Stimulated activated CD4-positive, alpha-beta T cell treated with anti-CD3 and anti-CD28 coated beads, Interleukin-12 subunit alpha, Interleukin-12 subunit beta, amount 100 ng/mL, for 4 hours (primary cell): ENCODE measurements at places on chromosomes 7 and 10.

DNA sequence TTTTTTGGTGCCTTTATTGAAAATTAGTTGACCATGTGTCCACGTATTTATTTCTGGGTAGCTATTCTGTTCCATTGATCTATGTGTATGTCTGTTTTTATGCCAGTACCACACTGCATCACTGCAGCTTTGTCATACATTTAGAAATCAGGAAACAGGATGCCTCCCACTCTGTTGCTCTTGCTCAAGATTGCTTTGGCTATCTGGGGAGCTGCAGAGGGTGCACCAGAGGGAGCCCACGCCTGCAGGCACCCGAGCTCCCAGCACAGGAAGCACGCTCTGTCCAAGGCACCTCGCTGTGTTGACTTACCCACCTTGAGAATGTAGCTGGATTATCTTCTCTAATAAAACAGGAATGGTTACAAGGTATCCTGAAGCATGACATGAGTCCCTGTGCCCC lies 301.7 kb downstream of the TCERG1L start:
- DNase-seq, result no peak

GRCh38 chr10:5557799-5558771 lies 33.3 kb downstream of the CALML3 start:
- no peak for DNase-seq

DNA sequence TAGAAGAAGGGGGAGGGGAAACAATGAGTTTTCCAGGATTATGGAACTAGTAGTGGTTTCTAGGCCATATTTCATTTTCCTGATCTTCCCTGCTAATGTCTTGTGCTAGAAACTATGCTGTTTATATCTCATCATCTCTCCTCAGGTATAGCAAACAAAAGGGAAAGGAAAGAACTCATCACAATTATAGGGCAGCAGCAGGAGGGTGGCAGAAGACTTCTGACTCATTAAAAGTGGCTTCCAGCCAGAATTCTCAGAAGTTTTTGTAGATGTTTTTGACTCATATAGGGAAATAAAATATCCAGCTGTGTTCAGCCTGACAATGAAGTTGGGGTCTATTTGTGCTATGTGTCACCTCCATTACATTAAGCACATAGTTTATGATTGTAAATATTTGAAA lies 6.5 kb downstream of the AHR start:
- no peak for DNase-seq

DNA sequence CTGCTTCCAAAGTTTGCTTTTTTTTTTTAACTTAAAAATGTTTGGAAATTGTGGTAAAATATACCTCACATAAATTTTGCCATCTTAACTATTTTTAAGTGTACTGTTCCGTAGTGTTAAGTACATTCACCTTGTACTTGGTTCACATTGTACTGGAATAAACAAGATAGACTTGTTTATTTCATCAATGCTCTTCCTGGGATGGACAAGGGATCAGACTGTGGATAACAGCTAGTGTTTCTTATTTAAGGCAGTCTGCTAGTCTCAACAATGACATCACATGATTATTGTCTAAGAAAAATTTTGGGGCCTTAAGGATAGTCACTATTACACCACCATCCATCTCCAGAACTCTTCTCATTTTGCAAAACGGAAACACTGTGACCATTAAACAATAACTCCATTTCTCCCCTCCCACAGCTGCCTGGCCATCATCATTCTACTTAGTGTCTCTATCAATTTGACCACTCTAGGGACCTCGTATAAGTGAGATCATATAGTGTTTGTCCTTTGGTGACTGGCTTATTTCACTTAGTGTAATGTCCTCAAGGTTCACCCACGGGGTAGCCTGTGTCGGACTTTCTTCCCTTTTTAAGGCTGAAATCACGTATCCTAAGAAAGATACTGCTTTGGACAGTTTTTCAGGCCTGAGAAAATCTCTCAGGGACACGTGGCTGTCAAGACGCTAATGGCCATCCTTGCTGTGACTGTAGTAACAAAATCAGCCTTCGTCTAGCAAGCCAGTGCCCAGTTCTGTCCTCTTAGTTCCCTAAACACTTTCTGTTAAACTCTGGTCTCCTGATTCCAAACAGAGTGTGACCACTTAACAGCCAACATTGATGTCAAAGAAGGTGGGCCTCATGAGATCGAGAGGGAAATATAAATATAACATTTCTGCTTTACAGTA lies 305.2 kb downstream of the FRMD4A start:
- DNase-seq, result no peak

DNA sequence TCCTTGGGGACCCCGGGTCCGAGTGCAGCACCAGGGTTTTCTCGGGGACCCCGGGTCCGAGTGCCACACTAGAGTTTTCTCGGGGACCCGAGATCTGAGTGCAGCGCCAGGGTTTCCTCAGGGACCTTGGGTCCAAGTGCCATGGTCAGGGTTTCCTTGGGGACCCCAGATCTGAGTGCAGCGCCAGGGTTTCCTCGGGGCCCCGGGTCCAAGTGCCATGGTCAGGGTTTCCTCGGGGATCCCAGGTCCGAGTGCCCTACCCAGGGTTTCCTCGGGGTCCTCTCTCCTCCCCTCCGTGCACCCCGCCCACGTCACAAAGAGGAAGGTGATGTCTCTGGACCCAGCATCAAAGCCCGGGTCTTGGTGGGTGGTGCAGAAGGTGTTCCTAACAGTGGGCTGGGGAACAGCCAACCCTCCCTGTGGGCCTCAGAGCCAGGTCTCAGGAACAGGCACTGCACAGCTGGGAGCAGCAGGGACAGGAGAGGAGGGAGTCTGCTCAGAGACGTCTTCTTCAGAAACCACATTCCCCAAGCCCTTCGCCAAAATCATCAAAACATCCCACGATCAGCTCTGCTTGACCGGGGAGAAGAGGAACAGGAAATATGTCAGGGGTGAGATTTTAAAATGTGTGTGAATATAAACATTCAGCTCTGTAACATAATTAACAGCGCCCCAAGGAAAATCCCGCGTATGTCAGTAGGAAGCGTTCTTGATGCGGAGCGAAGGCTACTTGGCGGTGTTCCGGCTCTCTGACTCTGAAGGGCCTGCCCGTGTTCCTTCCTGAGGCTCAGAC lies 540.7 kb downstream of the DNAJB6 start:
- no peak for DNase-seq

- DNase-seq, result peak; percentile 70
These were observed at the start of gene ADCK2 for GRCh38 chr7:140672382-140673062. Gene ADCK2, plus strand, starts transcription at chr7:140672945. Its CDS starts 386 bp downstream, at chr7:140673331.

DNA sequence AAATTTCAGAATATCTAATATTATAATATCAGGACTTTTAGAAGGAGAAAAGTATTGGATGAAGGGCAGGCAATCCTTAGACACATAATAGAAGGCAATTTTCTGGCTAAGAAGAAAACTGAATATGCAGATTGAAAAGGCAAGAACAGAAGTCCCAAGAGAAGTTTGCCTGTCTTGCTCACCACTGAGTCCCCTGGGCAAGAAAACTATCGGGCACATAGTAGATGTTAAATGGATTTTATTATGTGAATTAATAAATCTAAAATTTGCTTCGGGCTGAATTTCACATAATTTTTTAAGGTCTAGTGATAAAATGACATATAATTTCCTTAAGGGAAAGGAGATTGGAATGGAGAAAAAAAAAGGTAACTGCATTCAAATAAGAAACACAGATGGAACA lies 380.9 kb upstream of the GRM3 start:
- DNase-seq, result no peak

GRCh38 chr7:158445421-158446175 lies 142.0 kb downstream of the PTPRN2 start:
- DNase-seq, result no peak

DNA sequence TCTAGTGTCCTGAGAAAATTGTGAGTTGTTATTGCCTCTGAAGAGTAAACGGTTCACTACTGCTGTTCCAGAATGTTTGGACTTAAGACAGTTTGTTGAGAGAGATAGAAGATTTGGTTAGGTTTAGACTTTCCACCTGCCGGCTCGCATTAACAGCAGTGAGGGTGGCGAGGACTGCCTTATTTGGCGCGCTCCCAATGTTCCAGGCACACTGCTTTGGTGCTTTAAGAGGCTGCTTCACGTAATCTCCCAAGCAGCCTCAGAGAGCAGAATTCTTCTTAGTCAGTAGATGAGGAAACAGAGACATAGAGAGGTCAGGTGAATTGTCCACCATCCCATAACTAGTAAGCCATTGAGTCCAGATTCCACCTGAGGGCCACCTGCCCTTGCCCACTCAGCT lies 41.1 kb downstream of the GLRX3 start:
- no peak for DNase-seq

GRCh38 chr7:155435110-155435509 lies 22.8 kb upstream of the EN2 start:
- no peak for DNase-seq

GRCh38 chr10:114647545-114648138 lies 10.4 kb downstream of the ABLIM1 start:
- no peak for DNase-seq

DNA sequence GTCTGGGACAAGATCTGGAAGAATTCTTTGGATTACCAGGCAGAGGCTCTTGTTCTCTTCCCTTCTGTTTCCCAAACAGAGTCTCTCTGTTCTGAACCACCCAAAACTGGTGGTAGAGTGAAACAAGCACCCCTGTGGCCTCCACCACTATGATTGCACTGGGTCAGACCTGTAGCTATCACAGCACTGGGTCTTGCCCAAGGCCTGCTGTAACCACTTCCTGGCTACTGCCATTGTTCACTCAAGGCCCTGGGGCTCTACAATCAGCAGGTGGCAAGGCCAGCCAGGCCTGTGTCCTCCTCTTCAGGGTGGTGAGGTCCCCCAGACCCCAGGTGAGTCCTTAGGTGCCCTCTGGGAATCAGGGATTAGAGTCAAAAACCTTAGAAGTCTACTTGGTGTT lies 4.1 kb upstream of the LRRC17 start:
- no peak for DNase-seq

- DNase-seq, result no peak
These were observed 12.7 kb downstream of the CUL1 start for GRCh38 chr7:148711191-148712102.

- no peak for DNase-seq
These were observed 57.5 kb downstream of the EXOC4 start for GRCh38 chr7:133310232-133310862.

DNA sequence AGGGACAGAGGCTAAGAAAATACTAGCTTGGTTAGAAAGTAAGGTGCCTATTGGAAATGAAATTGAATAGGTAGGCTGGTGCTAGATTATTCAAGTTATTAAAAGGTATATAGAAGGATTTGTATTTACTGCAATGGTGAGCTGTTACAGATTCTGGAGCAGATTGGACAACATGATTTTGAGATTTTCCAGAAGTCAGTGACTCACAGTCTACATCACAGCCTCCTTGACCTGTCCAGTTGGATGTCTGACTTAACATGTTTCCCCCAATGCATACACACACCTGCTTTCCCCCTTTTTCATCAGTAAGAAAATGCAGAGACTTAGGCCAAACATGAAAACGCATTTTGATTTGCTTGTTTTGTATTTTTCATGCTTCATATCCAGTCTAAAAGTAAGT lies 33.4 kb downstream of the STARD3NL start:
- no peak for DNase-seq

GRCh38 chr7:86980223-86980622 lies 79.2 kb downstream of the ELAPOR2 start:
- no peak for DNase-seq

DNA sequence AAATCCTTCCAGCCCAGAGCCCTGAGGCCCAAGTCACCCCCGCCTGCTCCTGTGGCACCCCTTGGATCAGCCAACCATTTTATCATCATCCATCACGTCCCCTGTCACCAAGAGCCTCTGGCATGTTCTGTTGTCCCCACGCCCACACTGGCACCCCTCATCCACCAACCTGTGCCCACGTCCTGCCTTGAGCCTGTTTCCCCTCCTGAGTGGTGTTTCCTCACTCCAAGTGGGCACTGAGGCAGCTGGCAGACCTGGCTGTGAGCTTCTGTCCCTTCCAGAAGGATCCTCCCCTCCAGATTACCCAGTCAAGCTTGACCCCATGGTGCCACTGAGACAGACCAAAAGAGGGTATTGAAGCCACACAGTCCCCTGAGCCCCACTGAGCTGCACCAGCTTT lies 71.4 kb upstream of the ANTXRL start:
- no peak for DNase-seq

GRCh38 chr10:71191551-71192076 lies 20.8 kb upstream of the UNC5B start:
- no peak for DNase-seq

- DNase-seq, result no peak
These were observed 20.8 kb downstream of the LAMB4 start for GRCh38 chr7:108109221-108109908.

- no peak for DNase-seq
These were observed 915.4 kb upstream of the AUTS2 start for GRCh38 chr7:68682910-68683309.

DNA sequence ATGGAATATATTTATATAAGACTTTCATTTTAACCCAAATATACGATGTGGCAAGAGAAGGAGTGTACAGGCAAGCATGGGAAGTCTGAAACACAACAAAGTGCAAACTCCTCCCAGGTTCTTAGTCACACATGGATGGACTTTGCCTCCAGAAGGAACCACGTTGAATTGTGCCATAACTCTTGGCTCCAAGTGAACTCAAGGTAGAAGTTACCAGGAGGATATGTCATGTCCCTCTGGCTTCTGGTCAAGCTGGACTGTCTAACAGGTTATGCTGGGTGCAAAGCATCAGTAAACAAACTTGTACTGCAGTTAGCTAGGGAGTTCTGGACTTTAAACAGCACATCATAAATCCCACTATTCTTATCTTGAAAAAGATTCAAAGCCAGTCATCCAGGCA lies 328.3 kb upstream of the TEX47 start:
- DNase-seq, result no peak

GRCh38 chr7:66403564-66403963 lies 198.4 kb downstream of the TPST1 start:
- no peak for DNase-seq

GRCh38 chr10:4194231-4194630 lies 409.2 kb upstream of the KLF6 start:
- no peak for DNase-seq

DNA sequence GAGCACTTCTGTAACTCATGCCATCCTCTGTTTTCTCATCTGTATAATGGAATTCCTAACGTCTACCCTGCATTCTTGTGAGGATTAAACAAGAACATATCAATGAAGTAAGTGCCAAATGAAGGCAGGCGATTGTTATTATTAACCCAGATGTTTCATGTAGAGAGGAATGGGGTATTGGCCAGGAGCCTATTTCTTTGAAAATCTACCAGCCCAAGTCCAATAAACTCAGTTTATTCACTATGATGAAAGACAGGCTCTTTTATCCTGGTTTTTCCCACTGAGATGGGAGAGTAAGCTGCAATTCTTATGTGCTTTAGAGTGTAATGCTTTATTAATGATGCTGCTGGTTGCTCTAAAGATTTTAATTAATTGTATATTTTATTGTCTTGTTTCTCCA lies 9.6 kb downstream of the CTTNBP2 start:
- no peak for DNase-seq
